Posterior vena cava (tissue), 2 donors: ENCODE measurements at places on chromosomes 13 and 19. TPM values are rescaled to one million over a fixed set of nuclear protein-coding genes. Genes with fewer than 3 reads are reported as not detected.

DNA sequence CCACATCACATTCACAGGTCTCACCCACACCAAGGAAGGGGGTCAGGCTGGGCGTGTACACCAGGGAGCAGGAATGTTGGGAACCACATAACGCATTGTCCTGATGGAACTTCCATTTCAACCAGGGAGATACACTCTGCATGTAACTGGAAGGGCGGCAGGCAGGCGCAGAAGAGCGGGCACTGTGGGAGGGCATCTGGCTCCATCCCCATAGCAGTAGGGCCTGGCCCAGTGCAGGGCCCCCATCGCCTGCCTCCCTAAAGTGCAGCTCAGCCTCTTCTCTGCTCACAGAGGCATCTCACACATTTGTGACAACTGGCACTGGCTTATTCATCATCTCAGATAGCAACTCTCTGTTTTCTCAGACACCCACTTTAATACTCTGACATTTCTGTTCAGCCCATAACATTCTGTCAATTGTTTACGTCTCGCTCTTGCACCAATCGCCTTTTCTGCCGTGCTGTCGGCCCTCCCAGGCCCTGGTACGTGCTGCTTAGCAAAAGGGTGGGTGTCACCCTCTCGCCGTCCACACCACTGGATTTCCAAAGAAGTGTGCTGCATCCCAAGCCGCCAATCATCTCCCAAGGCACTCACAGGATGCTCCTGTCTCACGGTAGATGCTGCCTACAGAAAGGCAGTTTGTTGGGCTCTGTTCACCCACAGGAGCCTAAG lies 353.3 kb upstream of the ZNF507 start:
- DNase-seq: no peak

Gene SERPINE3
- not detected for total RNA-seq

Gene FCAR
- total RNA-seq: 5.8 TPM

Gene PSG3
- not detected for total RNA-seq

GRCh38 chr19:54415208-54415900 lies at the start of gene TTYH1:
TSS of gene TTYH1 (plus strand) at chr19:54415464. CDS start at chr19:54415553, 89 bp downstream.
- peak; percentile 34 for DNase-seq
